Ovary (tissue), 10 donors: ENCODE measurements at places on chromosomes 2 and 18. TPM values are rescaled to one million over a fixed set of nuclear protein-coding genes. Genes with fewer than 3 reads are reported as not detected.

The BCL11A gene
- 3.3 TPM for total RNA-seq

The FAM110C gene
- 13.2 TPM for total RNA-seq

The HRH4 gene
- total RNA-seq, result not detected

The STRADB gene
- total RNA-seq, result 17.5 TPM

The TMEM163 gene
- 0.24 TPM for total RNA-seq

The GREB1 gene
- 232 TPM for total RNA-seq

The FAM228B gene
- total RNA-seq, result 24.6 TPM

The LYPD6B gene
- 17.0 TPM for total RNA-seq

The TMEM178A gene
- total RNA-seq, result 2.7 TPM

The EMILIN1 gene
- total RNA-seq, result 264 TPM

The CHRNA1 gene
- not detected for total RNA-seq
